ENCODE measurements at places on chromosomes 4 and X.

DNA sequence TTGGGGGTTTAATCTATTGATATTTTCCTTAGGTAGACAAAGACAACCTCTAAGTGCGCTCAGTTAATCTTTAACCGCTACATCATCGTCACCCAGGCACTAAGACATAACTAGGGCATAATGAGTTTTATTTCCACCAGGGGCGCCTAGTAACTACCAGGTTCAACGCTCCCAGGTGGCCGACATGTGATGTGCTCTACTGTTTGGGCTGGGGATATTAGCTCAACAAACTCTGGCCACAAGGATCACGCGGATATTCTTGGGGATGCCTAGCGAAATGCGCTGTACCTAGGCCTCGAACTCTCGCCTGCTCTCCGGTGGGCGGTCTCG is 915 bp upstream of the RAB33B start:
- DNase-seq = no peak

DNA sequence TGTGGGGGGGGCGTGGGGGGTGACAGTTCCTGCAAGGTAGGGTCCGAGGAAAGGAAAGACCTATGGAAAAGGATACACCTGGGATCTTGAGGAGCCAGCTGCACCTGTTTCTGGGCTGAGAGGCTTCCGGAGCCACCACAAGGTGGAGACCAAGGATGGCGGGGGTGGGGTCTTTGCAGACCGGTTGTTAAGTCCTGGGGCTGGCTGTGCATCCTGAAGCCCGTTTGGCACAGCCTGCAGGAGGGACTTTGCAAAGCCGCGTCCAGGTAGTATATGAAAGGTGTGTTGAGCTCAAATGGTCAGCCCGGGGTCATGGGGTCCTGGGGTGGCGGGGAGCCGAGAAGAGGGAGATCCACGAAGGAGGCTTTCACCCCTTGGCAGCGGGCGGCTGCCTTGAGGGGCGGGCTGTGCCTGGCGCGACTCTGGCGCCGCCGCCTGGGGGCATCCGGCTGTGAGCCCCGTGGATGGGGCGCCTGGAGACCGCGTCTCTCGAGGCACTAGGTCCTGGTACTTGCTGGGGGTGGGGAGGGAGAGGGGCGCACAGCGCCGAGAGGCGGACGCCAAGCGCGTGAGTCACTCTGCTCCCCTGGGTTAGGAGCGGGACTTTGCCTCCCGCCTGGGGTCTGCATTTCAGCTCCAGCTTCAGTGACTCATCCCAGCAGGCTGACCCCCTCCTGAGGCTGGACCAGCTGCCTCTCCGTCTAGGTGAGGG is 58.2 kb upstream of the DYNLT3 start:
- DNase-seq = peak; percentile 3

DNA sequence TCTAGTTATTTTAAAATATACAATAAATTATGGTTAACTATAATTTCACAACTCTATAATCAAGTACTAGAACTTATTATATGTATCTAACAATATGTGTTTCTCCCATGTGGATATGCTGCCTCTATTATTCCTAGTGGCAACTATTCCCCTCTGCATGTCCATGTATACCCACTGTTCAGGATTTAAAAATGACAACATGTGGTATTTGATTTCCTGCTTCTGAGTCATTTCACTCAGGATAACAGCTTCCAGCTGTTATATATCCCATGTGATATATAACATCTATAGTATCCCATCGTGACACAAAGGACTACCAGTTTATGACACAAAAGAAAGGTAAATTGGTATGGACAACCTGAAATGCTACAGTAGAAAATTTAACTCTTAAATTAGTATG is 167.4 kb upstream of the TACR3 start:
- no peak for DNase-seq

DNA sequence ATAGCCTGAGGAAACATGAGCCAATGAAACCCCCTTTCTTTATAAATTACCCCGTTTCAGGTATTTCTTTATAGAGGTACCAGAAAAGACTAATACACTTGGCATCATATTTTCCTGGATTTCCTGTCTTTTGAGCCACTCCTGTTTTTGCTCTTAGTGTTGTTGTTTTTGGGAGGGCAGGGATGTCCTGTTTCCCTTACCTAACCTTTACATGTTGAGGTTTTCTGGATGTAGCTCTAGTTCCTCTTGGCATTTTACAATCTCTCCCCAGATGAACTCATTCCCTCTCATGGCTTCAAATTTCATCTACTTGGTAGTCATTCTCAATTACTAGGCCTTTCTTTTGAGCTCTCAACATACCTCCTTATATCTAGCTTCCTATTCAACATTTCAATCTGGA is 104.1 kb upstream of the MAB21L2 start:
- no peak for DNase-seq

DNA sequence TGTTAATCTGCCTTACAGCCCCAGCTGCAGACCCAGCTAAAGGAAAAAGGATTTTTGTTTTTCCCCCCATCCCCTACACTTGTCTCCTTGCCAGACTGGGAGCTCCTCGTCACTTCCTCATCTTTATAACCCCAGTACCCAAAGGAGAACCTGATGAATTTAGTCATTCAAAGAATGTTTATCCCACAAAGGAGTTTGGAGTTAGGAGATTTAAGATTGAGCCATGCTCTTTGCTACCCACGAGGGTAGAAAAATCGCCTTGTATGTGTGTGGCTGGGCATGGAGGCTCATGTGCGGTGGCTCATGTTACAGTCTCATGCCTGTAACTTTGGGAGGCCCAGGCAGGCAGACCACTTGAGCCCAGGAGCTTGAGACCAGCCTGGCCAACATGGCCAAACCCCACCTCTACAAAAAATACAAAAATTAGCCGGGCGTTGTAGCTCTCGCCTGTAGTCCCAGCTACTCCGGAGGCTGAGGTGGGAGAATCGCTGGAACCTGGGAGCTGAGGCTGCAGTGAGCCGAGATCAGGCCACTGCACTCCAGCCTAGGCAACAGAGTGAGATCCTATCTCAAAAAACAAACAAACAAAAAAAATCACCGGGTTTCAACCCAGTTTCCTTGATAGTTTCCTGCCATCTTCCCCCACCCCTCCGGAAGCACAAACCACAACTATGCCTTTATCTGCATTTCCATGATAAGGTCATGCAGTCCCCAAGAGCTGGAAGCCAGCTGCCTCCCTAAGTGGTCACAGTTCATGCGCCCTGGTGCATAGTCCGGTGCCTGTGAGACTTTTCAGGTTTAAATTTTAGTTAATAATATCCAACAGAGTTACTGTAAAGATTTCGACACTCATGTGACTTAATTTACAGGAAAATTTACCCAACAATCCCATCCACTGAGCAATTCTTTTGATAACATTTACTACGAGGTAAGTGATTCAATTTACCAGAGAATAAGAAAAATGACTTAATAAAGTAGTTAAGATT is 1.5 kb downstream of the CFAP97 start:
- no peak for DNase-seq

- no peak for DNase-seq
These were observed 32.8 kb upstream of the MAGEA4 start for GRCh38 chrX:151879856-151880255.

DNA sequence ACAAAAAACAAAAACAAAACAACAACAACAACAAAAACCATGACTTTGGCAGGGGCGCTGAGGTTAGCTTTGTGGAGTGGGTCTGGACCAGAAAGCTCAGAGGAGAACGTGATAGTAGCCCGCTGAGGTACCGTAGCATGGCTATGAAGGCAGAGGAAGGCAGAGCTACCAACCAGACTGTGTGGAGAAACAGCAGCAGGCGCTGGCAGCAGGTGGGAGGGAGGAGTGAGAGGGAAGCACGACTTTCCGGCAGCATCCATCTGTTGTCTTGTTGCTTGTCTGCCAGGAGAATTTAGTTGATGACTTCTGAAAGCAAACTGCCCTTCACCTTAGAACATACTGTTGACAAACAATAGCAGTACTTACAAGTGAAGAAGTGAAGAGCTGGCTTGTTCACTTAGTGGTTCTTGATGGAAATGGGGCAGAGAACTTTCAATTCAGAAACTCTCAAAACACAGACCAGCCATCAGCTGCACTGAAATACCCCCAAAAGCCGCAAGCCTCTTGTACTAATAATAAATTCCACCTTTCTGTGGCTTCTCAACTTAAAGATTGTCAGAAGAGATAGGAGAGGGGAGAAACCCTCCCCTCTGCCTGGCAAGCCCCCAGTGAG is 447.2 kb downstream of the SLITRK2 start:
- DNase-seq = no peak

DNA sequence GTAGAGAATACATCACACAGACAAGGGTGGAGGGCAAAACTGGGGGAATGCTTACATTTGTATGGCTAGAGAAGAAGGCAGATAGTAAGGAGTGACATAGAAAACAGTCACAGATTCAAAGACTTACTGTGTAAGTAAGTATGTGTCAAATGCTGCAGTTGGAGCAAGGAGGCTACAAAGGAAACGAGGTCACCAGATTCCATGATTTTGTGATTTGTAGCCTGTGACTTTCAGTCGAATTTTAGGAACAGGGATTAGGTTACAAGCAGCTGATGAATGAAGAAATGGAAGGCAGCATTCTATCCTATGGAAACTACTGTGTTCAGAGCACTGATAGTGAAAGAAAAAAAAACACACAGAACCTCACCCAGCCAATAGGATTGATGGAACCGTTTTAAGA is 407.9 kb downstream of the IL15 start:
- DNase-seq = no peak

- DNase-seq = no peak
These were observed at the start of gene TCEAL3 for GRCh38 chrX:103607364-103608305. TSS of gene TCEAL3 (plus strand) at chrX:103607963. CDS start at chrX:103609065, 1,102 bp downstream.

GRCh38 chr4:54959131-54959530 is 166.3 kb downstream of the KDR start:
- DNase-seq = no peak

DNA sequence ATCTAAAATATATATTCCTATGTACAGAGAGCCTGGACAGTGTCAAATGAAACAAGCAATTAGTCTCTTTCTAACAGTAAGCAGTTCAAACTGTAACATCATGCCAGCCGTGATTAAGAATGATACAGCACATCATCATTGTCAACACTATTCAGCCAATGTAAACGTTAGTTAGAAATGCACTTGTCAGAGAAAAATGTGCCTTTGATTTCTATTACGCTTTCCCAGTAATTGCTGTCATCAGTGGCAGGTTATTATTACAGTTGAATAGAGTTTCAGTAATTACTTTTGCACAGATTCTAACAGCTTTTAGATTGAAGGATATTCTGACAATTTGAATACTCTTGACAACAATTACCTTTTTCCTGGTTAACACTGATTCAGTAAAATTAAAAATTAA is 1007.1 kb downstream of the SH3BGRL start:
- no peak for DNase-seq

DNA sequence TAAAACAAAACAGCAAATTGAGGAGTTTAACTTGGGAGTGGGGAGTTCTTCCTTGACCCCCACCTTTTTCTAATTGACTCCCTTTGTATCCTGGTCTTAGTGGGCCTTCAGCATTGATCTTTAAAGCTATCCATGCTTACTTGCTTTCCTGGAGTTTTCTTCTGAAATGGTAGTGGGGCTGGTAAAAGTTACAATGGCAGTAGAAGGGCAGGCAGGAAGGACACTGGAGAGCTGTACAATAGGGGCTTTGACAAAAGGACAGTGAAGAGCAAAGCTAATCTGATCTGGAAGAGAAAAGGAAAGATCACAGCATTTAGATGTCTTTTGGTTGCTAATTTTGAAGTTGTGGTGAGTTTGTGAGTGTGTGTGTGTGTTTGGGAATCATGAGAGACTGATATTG is 111.5 kb downstream of the MID1 start:
- no peak for DNase-seq

- no peak for DNase-seq
These were observed 131.8 kb upstream of the ENPEP start for GRCh38 chr4:110344165-110344564.

- no peak for DNase-seq
These were observed 2.4 kb upstream of the FAM53A start for GRCh38 chr4:1686440-1687036.

- no peak for DNase-seq
These were observed 83.2 kb downstream of the TMEM131L start for GRCh38 chr4:153549405-153549804.

- no peak for DNase-seq
These were observed 227.2 kb upstream of the BMP3 start for GRCh38 chr4:80803337-80803736.

DNA sequence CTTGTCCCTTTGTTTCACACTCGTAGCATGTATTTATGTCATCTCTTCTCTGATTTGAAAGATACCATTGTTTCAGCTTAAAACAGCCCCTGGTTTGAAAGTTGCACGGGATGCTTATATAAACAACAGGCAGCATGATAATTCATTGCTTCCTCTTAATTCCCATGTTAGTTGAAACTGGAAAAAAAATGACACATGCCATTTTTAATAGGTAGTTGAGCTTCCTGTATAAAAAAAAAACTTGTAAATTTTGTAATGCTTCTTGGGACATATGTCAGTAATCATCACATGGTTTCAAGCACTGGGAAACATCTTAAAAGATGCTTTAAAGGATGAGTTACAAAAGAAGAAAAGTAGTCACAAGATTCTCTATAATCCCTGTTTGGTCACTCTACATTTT is 243.0 kb downstream of the PALLD start:
- no peak for DNase-seq

DNA sequence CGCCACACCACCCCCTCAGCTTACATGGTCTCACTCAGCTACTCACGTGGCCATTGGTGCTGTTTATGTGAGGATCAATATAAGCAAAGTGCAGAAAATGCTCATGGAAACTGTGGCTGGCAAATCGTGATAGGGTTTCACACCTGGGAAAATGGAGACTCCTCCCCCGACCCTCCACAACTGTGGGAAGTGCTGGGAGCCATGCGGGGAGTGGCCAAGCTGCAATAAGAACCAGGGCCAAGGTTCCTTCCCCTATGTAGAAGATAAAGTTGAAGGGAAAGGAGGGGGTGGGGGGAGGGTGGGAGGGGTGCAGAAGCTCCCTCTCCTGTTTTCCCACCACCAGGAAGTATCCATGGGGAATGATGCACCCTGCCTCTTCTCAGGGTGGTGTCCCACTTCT is 145.5 kb upstream of the MAMLD1 start:
- DNase-seq = no peak

DNA sequence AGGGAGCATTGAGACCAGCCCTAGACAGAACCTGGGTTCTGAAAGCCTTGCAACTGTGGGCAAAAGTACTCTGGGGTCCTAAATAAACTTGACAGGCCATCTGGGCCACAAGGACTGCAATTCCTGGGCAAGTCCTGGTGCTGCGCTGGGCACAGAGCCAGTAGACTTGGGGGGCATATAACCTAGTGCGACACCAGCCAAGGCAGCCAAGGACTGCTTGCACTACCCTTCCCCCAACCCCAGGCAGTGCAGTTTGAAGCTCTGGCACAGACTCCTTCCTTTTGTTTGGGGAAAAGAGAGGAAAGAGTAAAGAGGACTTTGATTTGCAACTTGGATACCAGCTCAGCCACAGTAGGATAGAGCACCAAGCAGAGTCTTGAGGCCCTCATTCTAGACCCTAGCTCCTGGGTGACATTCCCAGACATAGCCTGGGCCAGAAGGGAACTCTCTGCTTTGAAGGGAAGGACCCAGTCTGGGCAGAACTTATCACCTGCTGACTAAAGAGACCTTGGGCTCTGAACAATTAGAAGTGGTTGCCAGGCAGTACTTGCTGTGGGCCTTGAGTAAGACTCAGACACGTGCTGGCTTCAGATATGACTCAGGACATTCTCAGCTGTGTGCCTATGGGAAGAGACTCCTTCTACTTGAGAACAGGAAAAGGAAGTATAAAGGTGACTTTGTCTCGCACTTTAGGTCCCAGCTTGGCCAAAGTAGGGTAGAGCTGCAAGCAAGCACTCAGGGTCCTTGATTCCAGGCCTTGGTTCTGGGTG is 522.8 kb downstream of the GLUD2 start:
- DNase-seq = no peak

Measured in stimulated activated CD8-positive, alpha-beta memory T cell treated with anti-CD3 and anti-CD28 coated beads, Interleukin-4, amount 100 ng/mL, for 24 hours (primary cell).